ENCODE measurements at places on chromosomes 2 and 18.

DNA sequence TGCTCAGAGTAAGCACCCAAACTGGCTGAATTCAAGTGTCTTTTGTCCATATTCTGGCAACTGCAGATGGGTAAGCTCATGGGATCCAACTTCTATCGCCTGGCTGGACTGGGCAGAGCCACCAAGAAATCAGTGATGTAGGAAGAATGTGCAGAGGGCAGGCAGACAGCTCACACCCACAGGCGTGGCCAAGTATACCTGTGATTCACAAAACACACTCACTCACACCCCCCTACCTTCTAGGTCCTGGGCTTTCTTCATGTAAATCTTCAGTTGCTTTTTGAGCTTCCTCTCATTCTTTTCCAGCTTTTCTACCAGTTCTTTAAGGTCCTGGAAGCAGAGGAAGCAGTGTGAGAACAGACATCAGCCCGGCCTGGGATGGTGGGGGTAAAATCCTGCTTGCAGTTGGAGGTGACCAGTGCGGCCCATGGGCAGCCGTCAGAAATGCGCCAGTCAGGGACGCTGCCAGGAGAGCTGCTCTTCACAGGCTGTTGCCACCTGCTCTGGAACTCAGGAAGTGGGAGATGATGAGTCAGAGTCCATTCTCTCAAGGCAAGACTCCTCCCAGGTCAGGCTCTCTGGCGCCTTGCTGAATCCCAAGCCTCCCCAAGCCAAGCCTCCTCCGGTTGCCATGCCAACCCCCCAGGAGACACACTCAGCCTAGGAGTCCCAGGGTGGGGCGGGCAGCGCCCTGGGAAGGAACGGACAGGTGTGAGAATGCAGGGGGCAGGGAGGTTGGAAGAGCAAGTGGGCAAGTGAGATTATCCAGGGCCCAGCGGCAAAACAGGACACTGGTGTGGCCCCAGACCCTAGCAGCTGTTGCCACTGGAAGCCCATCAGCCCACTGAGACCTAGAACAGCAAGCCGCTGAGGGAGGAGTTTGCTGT lies 36.2 kb upstream of the ACAA2 start:
- no peak for DNase-seq

DNA sequence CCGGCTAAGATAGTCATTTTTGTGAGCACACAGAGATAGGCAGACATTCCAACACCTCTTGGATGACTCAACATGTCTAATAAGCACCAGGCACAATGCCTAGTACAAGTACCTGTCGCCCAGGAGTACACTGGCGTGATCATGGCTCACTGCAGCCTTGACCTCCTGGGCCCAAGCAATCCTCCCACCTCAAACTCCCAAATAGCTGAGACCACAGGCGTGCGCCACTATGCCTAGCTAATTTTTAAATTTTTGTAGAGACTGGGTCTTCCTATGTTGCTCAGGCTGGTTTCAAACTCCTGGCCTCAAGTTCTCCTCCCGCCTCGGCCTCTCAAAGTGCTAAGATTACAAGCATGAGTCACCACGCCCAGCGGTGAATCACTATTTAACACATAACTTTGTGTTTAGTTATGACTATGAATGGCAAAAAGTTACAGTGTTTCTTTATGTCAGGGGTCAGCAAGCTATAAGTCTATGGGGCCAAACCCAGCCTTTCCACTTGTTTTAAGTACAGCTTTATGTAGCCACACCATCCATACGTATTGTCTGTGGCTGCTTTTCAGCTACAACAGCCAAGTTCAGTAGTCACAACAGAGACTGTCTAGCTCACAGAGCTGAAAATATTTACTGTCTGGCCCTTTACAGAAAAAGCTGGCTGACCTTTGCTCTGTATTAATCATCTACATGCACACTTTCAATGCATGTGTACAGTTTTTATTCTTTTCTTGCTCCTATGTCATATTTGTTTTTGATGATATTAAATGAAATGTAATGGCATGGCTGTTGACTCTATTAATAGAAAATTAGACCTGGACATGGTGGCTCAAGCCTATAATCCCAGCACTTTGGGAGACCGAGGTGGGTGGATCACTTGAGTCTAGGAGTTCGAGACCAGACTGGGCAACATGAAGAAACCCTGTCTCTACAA lies 18.7 kb downstream of the ORC2 start:
- no peak for DNase-seq

DNA sequence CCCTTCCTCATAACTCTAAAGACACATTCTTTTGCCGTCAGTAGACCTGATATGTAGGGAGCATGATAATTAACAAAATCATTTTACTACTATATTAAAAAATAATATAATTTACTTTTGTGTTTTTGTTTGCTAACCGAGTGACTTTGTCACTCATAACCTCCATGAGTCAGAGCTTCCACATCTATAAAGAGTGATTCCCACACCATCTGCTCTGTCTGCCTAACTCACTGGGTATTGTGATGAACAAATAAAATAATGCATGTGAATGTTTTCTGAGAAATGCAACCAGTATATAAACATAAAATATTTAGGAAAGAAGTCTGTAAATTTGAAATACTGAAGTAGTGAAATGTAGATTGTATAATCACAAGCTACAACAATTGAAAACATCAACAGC lies 123.4 kb upstream of the DSEL start:
- no peak for DNase-seq

DNA sequence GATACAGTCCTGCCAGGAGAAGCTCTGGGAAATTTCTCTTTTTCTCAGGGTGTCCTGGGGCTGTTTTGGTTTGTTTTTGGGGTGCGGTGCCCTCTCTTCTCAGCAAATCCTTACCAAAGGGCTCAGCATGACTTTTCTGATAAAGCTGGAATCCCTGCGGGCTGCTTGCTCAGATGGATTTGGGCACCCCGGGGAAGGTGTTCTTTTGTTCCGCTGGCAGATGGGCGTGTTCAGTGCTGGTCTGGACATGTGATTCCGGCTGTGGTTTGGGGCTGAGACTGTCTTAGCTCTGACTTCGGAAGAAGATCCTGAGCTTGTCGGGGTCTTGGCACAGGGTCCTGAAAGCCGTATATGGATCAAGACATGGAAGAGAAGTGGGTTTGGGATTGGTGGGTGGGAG lies 134.2 kb upstream of the SPRED2 start:
- DNase-seq: no peak

GRCh38 chr2:74440378-74441169 lies 1.2 kb downstream of the RTKN start:
- DNase-seq: peak; percentile 92

DNA sequence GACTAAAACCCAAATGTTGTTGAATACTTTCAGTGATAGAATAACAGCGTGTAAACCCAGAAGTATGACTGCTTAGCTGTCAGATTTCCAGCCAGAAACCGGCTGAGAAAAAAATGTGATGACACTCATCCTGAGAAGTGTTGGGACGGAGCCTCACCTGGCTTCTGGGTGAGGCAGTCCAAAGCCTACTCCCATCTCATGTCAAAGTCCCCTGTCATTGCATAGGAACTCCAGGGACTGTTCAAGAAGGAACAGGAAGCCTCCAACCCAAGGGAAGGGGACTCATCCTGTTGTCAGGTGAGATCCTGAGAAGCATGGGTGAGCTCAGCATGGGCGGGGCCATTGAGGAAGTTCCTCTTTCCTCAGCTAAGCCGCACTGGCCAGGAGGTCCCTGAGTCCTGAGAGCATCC lies 11.3 kb upstream of the CHRNA1 start:
- DNase-seq: no peak

- no peak for DNase-seq
Measured at GRCh38 chr18:6610466-6610865, 119.0 kb upstream of the ARHGAP28 start.

- DNase-seq: no peak
Measured at GRCh38 chr2:67054728-67055127, 342.4 kb upstream of the ETAA1 start.

DNA sequence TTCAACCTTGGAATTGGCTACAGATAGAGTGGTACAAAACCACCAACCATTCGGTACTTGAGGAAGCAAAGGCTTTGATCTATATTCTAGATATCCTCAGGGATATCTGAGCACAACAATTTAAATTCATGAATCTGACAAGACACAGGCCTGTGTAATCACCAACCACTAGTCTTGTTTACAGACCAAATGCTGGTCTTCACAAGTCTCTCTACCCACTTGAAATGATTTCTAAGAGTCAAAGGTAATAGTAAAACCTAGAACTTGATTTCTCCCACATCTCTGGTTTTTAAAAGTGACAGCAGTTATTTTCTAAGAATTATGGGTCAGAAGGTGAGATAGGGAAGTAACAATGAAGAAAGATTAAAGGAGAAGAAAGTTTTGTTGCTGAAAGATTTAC lies 613.7 kb upstream of the ACVR2A start:
- no peak for DNase-seq

DNA sequence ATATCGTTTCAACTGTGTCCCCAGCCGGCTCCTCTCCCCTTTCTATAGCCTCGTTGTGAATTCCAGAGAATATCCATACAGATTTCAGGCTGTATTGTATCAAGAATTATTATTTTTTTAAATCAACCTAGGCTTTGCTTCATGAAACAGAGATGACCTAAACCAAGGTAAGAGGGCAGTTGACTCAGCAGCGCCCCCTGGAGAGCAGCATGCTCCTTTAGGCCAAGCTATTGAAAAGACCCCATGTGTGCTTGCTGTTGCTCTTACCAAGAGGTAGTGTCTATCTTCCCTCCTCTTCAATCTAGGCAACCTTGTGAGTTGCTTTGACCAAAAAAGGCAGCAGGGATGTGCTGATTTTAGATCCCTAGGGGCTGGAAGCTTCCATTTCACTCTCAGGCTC lies 426.7 kb upstream of the SMIM21 start:
- DNase-seq: peak; percentile 19

DNA sequence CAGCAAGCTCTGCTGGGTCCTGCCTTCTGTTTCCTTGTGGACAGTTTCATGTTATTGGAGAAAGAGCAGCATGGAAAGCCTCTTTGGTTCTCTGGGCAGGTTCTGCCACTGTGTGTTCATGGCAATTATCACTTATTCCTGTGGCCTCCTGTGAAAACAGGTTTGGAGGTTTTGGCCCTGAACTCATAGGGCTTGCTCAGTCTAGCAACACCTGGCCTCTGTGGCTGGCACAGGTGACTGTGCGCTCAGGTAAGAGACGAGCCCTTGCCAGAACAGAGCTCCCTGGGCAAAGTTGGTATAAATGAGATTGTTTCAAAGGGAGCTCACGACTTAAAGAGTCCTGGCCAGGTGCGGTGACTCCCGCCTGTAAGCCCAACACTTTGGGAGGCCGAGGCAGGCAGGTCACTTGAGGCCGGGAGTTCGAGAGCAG lies 5.7 kb downstream of the CEP68 start:
- no peak for DNase-seq

Measured in GDM1 (cell line).